ENCODE measurements at places on chromosomes 4 and X.

- DNase-seq, result no peak
Observed at GRCh38 chrX:38652934-38653442, 91.6 kb downstream of the TSPAN7 start.

DNA sequence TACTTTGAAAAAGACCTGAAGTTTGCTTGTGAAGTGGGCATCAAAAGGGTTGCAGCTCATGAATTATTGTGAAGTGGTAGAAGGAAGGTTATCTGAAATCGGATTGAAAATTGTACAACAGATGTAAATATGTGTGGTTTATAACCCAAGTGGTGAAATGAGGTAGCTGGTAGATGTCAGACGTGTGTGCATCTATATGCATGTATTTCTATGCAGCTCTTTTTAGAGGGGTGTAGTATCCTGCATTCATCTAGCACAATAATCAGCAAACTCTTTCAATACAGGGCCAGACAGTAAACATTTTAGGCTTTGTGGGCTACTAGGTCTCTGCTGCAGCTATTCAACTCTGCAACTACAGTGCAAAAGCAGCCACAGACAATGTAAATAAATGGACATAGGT lies 9.4 kb downstream of the ATRX start:
- DNase-seq, result no peak

DNA sequence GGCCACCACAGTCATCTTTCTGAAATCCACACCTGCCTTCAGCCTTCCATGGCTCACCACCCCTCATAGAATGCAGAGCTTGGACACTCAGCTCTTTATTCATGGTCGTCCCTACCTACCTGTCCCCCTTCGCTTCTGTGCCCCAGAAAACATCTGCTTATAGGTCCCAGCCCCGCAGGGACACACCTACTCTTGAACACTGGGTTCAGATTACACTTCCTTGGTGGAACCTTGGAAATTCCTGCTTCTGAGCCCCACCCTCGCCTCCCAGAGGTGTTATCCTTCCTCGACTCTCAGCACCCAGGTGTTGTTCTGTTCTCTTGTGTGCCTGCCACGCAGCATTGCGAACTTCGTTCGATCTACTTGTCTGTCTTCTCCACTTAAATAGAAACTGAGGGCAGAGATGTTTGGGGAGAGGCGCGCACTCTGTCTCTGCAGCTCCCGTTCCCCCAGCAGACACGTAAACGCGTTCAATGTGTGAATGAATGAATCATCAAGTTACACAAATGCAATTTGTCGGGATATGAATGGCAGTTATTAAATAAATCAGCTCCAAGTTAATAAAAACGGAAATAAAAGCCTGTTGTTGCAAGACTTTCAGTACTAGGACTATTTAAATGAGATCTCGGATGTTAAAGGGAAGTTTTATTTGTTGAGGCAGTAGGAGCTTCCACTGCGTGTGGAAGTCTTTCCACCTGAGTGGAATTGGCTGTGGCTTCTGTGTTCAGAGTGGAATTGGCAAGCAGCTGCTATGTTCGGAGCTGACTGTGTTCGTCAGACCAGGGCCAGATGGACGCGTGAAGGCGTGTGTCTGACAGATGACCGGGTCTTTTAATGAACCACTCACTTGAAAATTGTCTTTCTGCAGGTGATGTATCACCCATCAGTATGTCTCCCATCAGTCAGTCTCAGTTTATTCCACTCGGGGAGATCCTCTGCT lies 95.6 kb downstream of the STOX2 start:
- no peak for DNase-seq

- DNase-seq, result peak; percentile 2
Observed at GRCh38 chrX:40273356-40274050, 175.7 kb upstream of the BCOR start.

DNA sequence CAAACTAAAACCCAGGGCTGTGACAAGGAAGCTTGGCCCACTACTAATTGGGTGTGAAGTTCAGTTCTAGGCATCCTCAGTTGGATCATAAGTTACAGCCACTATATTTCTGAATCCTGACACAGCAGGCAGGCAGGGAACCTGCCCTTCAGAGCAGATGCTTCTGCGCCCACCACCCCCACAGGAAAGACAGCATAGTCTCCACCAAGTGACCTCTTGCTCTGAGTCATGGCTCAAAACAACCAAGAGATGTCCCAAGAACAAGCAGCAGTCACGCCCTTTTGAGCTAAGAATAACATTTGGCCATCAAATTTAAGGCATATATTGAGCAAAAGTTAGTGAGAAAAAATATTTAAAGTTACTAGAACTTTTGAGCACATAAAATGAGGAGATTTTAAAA lies 170.7 kb upstream of the SMARCAD1 start:
- no peak for DNase-seq

GRCh38 chrX:46686003-46686645 lies 72.8 kb downstream of the SLC9A7 start:
- peak; percentile 4 for DNase-seq

GRCh38 chr4:182938205-182938645 lies 21.0 kb upstream of the DCTD start:
- DNase-seq, result peak; percentile 48

- DNase-seq, result no peak
Observed at GRCh38 chr4:95949136-95949765, 109.4 kb downstream of the PDHA2 start.

DNA sequence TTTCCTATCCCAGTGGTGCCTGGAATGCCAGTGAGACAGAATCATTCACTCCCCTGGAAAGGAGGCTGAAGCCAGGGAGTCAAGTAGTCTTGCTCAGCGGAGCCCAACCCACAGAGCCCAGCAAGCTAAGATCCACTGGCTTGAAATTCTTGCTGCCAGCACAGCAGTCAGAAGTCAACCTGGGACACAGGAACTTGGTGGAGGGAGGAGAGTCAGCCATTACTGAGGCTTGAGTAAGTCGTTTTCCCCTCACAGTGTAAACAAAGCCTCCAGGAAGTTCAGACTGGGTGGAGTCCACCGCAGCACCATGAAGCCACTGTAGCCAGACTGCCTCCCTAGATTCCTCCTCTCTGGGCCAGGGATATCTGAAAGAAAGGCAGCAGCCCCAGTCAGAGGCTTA lies 283.2 kb upstream of the CPEB2 start:
- no peak for DNase-seq

DNA sequence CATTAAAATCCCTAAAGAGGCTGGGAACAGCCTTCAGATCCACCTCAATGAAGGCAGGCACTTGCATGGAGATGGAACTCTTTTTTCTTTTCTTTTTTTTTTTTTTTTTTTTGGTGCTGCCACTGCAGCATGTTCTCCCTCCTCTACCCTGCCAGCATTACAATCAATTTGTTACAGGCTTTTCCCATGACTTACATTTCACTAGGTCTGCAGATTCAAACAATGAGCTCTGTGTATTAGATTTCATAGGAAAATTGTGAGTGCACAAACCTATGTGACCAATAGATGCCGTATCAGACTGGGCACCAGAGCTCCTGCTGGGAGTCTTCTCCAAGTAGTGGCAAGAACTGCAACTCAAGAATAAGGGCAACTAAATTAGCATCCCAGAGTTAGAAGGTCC lies 63.8 kb upstream of the GABRQ start:
- no peak for DNase-seq

GRCh38 chrX:53073115-53073586 lies 9.0 kb upstream of the TSPYL2 start:
- no peak for DNase-seq

- no peak for DNase-seq
Observed at GRCh38 chrX:129661369-129661768, 6.6 kb upstream of the APLN start.

GRCh38 chrX:46040001-46040400 lies 505.2 kb downstream of the ZNF674 start:
- no peak for DNase-seq

- no peak for DNase-seq
Observed at GRCh38 chr4:67446811-67447210, 98.5 kb downstream of the CENPC start.

DNA sequence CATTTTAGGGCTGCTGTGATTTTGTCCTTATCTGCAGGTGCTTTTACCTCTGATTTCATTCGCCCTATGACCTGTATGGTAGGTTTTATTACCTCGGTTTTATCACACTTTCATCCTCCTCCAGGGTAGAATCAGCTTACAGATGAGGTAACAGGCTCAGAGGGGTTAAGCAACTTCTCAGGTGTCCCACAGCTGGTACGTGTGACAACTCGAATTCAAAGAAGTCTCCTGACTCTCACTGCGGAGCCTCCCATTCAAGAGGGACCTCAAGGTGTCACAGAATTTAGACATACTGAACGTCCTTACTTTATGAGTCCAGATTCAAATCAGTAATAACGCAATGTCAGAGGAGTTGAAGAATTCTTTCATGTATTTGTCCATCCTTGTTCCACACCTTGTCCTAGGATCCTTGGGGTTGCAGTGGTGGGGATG lies 12.5 kb upstream of the KIAA0232 start:
- no peak for DNase-seq

- no peak for DNase-seq
Observed at GRCh38 chr4:82124365-82124764, 249.4 kb downstream of the HNRNPD start.

DNA sequence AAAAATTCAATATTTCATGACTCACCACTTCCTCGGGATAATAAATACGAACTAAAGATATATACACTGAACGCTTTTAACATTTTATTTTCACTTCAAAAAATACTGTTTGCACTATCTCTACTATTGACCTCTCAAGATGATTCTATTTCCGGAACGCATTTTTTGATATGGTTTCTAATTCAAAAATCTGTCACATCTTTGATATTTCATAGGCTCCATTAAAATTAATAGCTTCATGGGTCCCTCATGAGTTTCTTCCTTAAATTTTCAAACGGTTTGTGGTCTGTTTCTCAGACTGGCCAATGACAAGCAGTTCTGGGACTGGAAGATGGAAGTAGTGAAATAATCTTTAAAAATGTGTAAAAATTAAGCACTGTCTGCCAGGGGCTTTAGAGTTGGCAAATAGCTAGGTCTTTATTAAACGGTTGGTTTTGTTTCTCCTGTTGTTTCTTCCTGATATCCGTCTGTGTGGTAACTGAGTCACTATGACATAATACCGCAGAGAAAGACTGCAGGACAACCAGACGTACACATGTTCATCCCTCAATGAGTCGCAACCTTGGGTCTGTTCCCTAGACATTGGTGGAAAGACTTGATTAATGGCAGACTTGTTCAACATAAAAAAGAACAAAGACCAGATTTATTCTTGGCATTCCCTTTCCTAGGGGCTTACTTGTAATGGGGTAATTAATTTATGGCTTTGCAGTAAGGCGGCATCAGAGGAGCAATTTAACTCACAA lies 133.8 kb downstream of the PALLD start:
- DNase-seq, result no peak

DNA sequence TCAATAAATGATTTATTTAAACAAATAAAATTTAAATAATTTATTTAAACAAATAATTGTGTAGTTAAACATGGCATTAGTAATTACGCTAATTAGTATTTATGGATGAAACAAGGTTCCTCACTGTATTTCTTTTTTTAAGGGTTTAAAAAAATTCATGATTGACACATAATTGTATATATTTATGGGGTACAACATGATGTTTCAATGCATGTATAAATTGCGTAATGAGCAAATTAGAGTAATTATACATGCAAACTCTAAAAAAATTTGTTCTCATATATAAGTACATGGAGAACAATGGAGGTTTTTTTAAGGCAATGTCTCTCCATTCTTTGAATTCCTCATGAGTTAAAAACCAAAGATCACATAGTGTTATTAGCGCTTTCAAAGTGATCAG lies 115.7 kb upstream of the KLF3 start:
- DNase-seq, result no peak

DNA sequence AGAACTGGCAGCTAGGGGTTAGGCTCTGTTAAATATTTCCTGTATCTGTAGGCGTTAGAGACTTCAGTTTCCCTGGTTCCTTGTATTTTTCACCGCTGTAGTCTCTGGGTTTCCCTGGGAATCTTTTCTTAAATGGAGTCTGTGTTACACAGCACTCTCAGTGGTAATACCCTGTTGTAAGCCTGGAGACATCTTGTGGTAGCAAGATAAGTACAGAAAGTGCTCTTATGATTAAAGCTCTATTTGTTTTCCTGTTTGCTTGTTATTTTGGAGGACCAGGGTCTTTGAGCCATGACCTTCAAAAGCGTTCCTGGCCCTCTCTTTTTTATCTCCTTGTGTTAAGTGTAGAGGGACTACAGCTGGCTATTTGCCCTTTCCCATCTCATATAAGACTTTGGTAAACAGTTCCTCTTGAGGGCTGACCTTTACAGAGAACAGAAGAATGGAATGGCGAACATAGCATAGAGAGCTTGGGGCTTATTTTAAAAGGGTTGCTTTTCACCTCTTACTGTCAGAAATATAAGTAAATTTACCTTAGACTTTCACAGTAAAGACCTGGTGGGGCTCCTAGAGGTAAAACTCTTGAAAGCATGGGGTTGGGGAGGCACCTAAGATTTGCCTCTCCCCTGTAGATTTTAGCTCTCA lies 782.5 kb downstream of the FAT4 start:
- no peak for DNase-seq

- no peak for DNase-seq
Observed at GRCh38 chrX:25003066-25003849, 12.5 kb downstream of the ARX start.

- peak; percentile 65 for DNase-seq
Observed at GRCh38 chrX:153582896-153583295, 16.0 kb downstream of the CCNQ start.

DNA sequence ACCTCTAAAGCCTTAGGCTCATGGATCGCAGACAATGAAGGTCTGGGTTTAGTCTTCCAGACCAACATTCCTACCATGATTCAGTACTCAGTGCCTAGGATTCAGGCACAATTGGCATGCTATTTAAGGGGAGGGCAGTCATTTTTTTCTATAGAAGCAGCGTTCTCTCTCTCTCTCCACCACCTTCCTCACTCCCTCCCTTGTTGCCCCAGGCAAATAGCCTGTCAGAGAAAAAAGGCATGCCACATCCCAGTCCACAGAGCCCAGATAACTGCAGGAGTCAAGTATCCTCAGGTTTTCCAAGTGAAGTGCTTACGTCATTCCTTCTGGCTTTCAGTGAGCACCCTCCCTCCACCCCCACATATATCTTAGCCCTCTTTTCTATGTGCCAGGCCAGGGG lies 533.0 kb downstream of the BCOR start:
- no peak for DNase-seq

GRCh38 chr4:17664755-17665154 lies 50.3 kb downstream of the MED28 start:
- DNase-seq, result no peak

GRCh38 chr4:106039796-106040195 lies 144.5 kb downstream of the NPNT start:
- DNase-seq, result no peak

GRCh38 chrX:41739871-41740270 lies 15.9 kb downstream of the GPR82 start:
- no peak for DNase-seq

GRCh38 chrX:132369617-132370326 lies 119.1 kb downstream of the MBNL3 start:
- no peak for DNase-seq

Measured in stimulated activated CD4-positive, alpha-beta T cell treated with anti-CD3 and anti-CD28 coated beads, Interleukin-4, amount 100 ng/mL, for 4 hours (primary cell).